ENCODE measurements at places on chromosomes 2 and 18. TPM values are rescaled to one million over a fixed set of nuclear protein-coding genes. Genes with fewer than 3 reads are reported as not detected.

The MAP3K19 gene
- total RNA-seq, result 11.0 TPM

The SLC4A3 gene
- 3.2 TPM for total RNA-seq

The LBX2 gene
- 0.63 TPM for total RNA-seq

The B3GNT7 gene
- total RNA-seq, result 32.9 TPM

The DNAJC10 gene
- 80.0 TPM for total RNA-seq

The FAP gene
- 24.6 TPM for total RNA-seq

The BCL2 gene
- total RNA-seq, result 8.6 TPM

DNA sequence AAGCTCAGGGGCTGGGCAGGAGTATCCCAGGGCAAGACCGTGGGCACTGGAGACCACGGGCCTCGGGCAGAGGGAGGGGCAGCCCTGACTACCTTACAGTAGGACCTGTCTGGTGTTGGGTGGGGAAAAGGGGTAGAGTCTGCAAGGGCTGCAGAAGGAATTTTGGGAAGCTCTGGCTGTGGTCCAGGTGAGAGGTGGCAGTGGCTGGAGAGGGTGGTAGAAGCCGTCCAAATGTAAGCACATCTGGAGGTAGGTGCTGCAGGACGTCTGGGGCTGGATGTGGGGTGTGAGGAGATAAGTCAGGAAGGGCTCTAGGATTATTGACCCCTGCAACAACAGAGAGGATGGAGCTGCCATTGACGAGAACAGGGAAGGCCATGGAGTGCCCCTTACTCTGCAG lies 486.7 kb downstream of the EIPR1 start:
- H3K27me3 ChIP-seq, result no peaks in the 10 kb centered on the region
- DNase-seq, result no peak
- H3K36me3 ChIP-seq, result no peaks in the 10 kb centered on the region
- no peak overlapping the region for H3K27ac ChIP-seq
- H3K4me1 ChIP-seq, result no peaks in the 10 kb centered on the region
- no peak overlapping the region for H3K4me3 ChIP-seq

DNA sequence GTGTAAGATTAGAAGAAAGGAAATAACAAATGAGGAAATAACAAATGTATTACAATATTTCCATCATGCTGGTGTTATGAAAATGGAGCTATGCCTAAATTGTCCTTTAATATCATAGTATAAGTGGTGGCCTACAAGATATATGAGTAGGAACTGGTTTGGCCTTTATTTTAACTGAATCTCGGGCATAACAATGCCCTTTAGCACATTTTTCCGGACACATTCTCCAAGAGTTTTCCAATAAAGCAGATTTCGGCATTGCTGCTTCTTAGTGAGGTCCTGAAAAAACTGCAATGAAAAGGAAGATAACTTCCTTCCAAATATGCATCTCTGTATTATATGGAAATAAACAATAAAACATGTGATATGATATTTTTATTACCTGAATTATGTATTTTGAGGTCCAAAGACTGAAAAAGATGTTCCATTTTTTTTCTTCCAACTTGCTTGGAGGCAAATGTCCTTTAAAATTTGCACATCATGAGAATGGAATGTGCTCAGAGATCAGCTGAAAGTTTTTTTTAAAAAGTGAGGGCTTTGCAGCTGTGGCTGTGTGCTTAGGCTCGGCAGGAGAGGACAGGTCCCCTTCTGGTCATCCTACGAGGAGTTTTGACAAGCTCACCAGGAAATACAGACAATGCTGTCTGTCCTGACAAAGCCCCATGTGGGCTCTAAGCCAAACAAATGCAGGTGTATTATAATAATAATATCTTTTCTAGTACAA lies 132.3 kb upstream of the RND3 start:
- no peak overlapping the region for H3K4me3 ChIP-seq
- H3K27ac ChIP-seq, result no peak overlapping the region
- H3K27me3 ChIP-seq, result no peaks in the 10 kb centered on the region
- DNase-seq, result peak; percentile 42
- no peaks in the 10 kb centered on the region for H3K36me3 ChIP-seq

GRCh38 chr2:40242315-40242714 lies 209.6 kb downstream of the SLC8A1 start:
- peaks cover 27% of the 10 kb centered on the region for H3K4me1 ChIP-seq
- H3K27ac ChIP-seq, result no peak overlapping the region
- no peaks in the 10 kb centered on the region for H3K27me3 ChIP-seq
- H3K36me3 ChIP-seq, result no peaks in the 10 kb centered on the region

DNA sequence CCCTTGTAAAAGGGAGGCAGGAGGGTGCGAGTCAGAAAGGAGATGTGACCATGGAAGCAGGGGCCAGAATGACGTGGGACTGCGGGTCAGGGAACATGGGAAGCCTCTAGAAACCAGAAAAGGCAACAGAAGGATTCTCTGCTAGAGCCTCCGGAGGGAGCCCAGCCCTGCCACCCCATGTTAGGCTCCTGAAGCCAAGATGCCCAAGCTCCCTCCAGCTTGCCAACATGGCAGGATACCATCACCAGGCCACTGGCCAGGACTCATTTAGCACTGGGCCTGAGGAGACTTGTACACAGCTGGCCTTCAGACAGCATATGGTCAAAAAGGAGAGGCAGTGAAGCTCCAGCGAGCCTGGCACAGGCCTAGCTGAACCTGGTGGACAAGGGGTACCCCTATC lies 5.6 kb downstream of the TMEM247 start:
- no peaks in the 10 kb centered on the region for H3K27me3 ChIP-seq
- H3K4me3 ChIP-seq, result no peak overlapping the region
- DNase-seq, result no peak
- H3K36me3 ChIP-seq, result no peaks in the 10 kb centered on the region

DNA sequence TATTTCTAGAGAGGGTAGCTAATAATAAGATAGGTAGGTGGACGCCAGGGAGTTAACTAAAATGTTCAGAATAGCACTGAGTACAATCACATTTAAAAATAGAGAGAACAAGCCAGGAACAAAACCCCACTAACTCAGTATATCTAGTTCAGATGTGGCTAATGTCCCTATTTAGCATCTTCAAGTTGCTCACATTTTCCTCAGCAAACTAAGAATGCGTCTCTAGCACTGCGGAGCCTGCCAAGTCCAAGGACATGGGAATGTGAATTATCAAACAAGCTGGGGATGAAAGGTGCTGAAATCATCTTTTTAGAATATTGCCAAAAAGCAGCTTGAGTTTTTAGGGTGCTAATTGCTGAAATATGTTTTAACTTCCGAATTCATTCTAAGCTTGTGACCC lies 398.5 kb upstream of the FIGN start:
- H3K4me1 ChIP-seq, result no peaks in the 10 kb centered on the region
- H3K27ac ChIP-seq, result no peak overlapping the region
- H3K4me3 ChIP-seq, result no peak overlapping the region
- no peaks in the 10 kb centered on the region for H3K36me3 ChIP-seq
- no peaks in the 10 kb centered on the region for H3K27me3 ChIP-seq
- no peak for DNase-seq

DNA sequence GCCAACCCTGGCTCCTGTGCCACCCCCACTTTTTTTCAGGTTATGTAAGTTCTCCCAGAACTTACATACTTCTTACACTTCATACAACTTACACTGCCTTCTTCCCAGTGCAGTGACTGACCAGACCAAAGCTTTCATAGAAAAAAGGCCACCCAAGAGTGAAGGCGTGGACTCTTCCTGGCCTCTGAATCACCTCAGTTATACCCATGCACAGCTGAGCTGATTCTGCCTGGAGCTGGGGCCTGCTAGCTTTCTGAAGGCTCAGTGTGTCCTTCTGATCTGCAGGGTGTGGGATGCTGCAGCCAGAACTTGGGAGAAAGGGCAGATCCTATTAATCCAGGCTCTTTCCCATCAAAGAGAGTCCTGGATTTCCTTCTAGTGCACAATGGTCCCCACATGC lies 216.1 kb downstream of the TTC32 start:
- H3K4me3 ChIP-seq, result no peak overlapping the region
- H3K27ac ChIP-seq, result no peak overlapping the region
- peak; percentile 30 for DNase-seq

Measured in lung (tissue), 17 donors.